ENCODE measurements at places on chromosomes 1 and 21.

GRCh38 chr1:208033236-208033635, 122.3 kb upstream of the CD34 start:
- DNase-seq: no peak

DNA sequence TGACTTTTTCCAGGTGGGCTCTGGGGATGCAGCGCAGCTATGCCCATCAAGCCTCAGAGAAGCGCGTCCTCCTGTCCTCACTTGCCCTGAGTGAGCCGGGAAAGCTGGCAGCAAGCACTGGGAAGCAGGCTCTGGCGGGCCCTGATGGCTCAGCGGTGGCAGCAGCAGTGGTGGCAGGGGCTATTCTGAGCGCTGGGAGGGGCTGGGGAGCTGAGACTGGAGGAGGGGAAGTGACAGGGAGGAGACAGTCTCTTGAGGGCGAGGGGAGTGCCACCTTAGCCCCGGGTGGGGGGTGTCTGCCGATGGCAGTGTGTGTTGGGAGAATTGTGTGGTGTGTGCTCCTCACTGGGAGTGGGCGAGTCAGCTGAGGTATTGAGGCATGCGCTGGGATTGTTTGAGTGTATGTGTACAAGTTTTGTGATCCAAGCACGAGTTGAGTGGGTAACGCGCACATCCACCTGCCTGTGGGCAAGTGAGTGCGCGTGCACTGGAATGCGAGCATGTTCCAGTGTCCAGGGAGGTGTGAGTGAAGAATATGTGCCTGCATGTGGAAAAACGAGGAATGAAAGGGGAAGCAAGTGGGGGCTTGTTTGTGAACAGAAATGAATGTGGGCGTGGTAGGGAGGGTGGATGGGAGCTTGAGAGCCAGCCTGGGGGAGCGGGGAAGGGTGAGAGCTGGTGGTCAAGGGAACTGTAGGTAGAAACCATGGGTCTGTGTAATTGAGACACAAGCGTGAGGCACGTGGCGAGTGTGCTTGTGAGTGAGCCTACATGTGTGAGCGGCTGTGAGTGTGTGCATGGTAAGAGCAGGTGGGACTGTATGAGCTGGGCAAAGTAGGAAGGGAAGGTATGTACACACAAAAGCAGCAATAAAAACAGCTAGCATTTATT, 2.9 kb upstream of the FOXO6 start:
- no peak for DNase-seq

DNA sequence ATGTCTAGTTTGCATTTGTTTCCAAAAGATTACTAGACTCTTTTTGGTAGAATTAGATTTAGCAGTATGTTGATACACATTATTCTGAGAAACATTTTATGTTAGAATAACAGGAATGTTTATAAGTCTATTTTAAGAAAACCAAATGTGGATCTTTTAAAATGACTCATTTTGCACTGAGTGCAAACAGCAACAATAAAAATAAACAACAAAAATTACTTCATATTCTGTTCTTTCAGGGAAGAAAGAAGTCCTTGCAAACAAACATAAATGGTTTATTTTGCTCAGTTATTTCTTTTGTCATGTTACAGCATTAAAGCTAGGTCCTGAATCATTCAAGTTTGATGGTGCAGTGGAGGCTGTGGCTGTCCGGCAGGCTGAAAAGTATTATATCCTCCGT, 106.8 kb upstream of the TENT5C start:
- no peak for DNase-seq

DNA sequence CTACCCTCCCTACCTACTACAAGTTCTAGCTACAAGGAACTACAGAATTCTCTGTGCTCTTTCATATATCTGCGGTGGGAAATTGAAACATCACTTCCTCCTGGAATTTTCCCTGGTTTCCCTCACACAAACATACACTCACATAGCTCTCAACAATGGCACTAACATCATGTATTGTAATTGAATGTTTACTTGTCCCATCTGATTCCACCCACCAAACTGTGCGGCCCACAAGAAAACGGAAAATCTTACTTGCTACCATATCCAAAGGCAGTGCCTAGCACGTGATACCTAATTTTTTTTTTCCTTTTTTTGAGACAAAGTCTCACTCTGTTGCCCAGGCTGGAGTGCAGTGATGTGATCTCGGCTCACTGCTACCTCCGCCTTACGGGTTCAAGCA, 33.9 kb downstream of the NDC1 start:
- no peak for DNase-seq

GRCh38 chr1:213119794-213120193, 68.8 kb downstream of the RPS6KC1 start:
- no peak for DNase-seq

DNA sequence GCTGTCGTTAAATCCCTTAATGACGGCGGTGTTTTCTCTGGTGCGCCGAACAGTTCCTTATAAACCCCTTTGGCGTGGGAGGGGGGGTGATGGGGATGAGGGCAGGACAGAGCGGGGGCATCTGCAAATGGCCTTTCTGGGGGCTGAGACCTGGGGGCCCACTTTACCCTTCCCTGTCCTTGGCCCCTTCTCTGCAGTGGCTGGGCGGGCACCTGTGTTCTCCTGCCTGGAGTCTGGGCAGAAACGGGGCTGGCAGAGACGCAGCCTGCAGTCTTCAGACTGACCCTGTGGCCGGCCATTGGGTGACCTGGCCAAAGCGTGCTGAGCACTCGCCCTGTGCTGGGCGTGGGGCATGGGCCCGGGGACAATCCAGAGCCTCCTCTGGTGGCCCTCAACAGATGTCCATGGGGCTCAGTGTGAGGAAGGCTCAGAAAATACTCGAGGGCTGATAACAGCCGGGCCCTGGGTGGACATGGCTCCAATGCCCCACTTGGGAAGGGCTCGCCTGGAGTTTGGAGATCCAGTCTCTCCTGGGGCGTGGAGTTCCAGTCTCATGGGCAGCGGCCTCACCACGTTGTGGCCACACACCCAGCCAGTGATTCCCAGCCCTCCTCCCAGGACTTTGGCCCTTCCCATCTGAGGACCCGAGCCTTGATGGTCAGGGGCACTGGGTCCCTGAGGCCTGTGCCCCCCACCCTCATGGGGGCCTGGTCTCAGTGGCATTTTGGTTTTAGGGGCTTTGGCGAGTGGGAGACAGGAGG, 50.8 kb upstream of the ACTRT2 start:
- DNase-seq: no peak

DNA sequence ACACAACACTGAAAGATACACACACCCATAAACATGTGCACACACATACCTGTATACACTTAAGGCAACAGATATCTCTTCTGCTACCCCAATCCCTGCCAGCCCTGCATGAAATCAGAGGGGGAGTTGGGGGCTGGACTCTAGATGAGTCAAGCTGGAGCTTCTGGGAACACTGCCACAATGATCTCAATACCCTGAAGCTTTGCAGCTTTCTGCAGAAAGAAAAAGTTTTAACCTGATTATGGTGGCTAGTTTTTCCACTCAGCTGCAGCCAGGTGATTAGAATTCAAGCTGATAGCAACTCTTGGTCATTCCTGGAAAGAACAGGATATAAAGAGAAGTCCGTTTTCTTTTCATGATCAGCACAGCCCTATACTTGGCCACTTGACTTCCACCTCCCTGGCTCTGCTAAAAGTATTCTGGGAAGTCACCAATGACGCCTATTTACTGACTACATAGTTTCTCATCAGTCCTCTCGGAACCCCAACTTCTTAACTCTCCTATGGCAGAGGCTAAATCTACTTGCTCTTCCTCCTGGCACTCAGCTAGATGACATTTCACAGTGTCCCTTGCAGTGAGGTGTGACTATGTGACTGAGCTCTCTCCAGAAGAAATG, 20.7 kb upstream of the DNASE2B start:
- DNase-seq: no peak

DNA sequence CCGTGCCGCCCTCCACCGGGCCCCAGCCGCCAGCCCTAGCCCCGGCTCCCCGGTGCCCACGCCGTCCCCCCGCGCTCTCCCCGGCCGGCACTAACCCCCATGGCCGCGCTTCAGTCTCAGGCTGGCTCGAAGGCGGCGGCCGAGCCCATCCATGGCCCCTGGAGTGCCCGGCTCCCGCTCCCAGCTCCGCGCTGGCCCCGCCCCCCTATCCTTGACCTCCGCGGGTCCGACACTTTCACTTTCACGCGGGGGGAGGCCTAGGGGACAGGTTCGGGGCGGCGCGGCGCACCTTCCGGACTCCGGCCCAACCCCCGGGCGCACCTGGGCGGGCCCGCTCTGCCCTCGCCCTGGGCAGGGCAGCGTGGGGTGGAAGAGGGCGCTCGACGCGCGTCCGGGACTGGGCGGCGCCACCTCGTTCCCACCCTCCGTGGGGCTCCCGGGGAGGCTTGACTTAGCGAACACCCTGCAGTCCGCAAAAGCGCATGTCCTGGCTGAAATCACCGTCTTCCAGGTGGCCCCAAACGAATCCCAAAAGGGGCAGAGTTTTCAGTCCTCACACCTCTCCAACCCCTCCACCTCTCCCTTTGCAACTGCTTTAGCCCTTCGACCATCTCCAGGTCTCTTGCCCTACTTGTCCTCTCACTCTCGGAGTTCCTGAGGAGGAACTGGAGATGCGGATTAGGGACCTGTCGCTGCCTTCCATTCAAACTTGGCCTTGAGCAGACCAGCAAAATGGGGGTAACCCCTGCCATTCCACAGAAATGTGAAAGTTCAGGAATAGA, 3.9 kb upstream of the DENND2D start:
- peak; percentile 37 for DNase-seq

DNA sequence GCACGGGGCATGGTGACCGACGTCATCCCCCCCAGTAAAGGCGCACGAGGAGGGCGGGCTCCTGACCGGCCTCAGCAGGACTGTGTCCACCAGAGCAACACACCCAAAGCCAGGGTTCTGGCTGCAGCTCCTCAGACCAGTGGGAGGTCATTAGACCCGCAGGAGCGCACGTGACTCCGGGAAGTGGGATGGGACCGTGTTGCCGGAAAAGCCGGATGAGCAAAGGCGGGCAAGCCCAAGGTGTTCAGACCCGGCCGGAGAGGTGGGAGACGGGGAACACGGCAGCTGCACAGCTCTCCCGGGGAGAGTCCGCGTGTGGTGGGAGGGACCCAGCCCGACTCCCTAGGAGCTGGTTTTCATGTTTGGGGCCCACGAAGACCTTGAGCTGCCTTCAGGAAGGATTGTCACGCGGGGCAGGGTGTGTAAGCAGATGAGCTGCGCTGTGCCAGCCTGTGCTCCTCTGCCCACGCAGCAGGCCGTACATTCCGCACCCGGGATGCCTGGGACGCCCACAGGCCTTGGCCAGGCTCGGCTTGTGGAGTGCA, 20.6 kb upstream of the TRAPPC10 start:
- DNase-seq: no peak

GRCh38 chr1:156750711-156751450, 594 bp downstream of the HDGF start:
- no peak for DNase-seq

- DNase-seq: no peak
These were observed 409.9 kb upstream of the ESRRG start for GRCh38 chr1:217133092-217133491.

- no peak for DNase-seq
These were observed 20.9 kb downstream of the SFPQ start for GRCh38 chr1:35172022-35172421.

DNA sequence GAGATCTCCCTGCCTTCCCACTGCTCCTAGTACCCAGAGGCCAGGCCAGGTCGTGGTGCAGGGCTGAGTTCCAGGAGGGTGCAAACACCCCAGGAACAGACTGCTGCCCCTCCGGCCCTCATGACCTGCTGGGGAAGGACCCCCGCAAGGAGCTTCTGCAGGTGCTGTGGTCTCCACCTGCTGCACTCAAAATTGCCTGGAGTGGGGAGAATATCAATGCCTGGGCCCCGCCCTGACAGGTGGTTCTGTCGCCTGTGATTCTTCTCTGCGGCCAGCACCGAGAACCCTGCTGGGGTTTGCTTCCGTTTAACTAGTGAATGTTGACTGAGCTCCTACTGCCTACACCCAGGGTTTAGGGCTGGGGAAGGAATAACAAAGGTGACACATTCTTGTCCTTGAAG, 2.1 kb upstream of the TFF3 start:
- DNase-seq: no peak

GRCh38 chr21:45361033-45361997, 43.6 kb upstream of the COL18A1 start:
- no peak for DNase-seq

DNA sequence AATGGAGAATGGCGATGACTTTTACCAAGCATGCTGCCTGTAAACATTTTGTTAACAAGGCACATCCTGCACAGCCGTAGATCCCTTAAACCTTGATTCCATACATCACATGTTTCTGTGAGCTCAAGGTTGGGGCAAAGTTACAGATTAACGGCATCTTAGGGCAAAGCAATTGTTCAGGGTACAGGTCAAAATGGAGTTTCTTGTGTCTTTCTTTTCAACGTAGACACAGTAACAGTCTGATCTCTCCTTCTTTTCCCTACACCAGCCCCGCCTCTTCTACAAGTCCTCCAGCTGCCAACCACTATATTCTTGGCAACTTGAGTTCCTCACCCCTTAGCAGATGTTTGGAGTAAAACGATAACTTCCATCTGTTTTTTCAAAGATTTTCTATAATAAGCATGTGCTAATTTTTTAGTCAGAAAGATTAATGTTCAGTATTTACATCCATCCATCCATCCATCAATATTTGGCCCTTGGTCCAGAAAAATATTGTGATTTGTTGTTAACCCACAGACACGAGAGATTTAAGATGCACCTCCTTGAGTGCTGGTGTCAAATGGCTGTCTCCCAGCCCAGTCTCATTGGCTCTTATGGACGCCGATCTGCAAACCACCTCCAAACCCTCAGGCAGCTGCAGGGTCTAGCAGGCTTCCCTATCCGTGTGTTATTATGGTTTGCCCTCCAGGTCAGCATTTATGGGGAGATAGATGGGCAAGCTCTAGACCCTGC, 3.8 kb downstream of the DNALI1 start:
- DNase-seq: no peak

Data from MV-4-11 (cell line).